Endothelial cell of umbilical vein (primary cell): ENCODE measurements at places on chromosomes 11 and 22.

GRCh38 chr11:65169164-65169641 is 830 bp upstream of the SPDYC start:
- no peaks in the 10 kb centered on the region for H3K27me3 ChIP-seq
- no peaks in the 10 kb centered on the region for H3K36me3 ChIP-seq
- peak; percentile 88 for DNase-seq
- peaks cover 15% of the 10 kb centered on the region for H3K4me1 ChIP-seq

- H3K27me3 ChIP-seq: no peaks in the 10 kb centered on the region
- H3K27ac ChIP-seq: no peak overlapping the region
- H3K4me1 ChIP-seq: peaks cover 2% of the 10 kb centered on the region
- DNase-seq: no peak
- peaks cover 11% of the 10 kb centered on the region for H3K36me3 ChIP-seq
Observed at GRCh38 chr11:118396097-118396501, 5.3 kb upstream of the ATP5MG start.

GRCh38 chr22:45314054-45314721 is 4.5 kb downstream of the FAM118A start:
- H3K27me3 ChIP-seq: no peaks in the 10 kb centered on the region
- no peak for DNase-seq
- H3K36me3 ChIP-seq: no peaks in the 10 kb centered on the region
- peaks cover 42% of the 10 kb centered on the region for H3K4me1 ChIP-seq

GRCh38 chr11:95297680-95298452 is 66.9 kb upstream of the SESN3 start:
- H3K4me1 ChIP-seq: no peaks in the 10 kb centered on the region
- H3K27me3 ChIP-seq: no peaks in the 10 kb centered on the region
- no peak overlapping the region for H3K27ac ChIP-seq
- H3K36me3 ChIP-seq: no peaks in the 10 kb centered on the region
- no peak for DNase-seq

- no peak overlapping the region for H3K27ac ChIP-seq
- no peaks in the 10 kb centered on the region for H3K27me3 ChIP-seq
- H3K36me3 ChIP-seq: peaks cover 11% of the 10 kb centered on the region
- peaks cover 46% of the 10 kb centered on the region for H3K4me1 ChIP-seq
- no peak overlapping the region for H3K4me3 ChIP-seq
Observed at GRCh38 chr11:44764583-44764982, 37.8 kb downstream of the TSPAN18 start.

DNA sequence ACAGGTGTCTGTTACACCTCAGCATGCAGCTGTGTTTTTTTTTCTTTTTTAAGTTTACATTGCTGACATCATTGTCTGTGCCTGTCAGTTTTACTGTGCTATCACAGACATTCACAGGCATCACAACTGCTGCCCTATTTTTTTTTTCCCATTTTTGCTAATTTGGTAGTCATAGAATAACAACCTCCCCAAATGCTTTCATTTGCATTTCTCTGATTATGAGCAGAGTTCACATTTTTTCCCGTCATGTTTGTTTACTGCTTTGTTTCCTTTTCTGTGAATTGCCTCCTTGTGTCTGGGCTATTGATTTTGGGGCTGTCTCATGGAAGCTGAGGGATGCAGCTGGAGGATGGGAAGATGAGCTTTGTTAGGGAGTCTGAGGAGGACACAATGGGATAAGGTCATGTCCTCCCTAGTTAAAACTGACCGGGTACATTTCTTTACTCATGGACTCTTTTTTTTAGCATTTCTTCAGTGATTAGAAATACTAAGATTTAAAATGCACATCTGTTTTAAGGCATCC is 155.1 kb downstream of the LDLRAD3 start:
- DNase-seq: no peak
- H3K27ac ChIP-seq: no peak overlapping the region
- H3K4me1 ChIP-seq: no peaks in the 10 kb centered on the region

DNA sequence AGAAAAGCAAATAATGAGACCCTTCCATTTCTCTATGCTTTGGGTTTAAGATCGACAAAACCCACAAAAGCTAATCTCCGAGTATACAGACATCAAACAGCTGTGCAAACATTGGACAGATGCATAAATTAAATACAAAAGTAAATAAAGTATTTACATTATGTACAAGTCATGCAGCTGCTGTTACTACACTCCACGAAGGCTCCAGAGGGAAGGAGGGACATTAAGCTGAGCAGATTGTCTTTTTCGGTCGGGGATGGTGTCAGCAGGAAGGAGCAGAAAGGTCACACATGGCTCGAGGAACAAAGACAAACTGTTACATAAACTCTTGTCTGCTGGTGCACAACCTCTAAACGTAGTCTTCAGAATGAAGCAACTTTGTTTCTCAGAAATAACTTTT is 88.8 kb upstream of the BARX2 start:
- DNase-seq: no peak
- H3K27me3 ChIP-seq: peaks cover 24% of the 10 kb centered on the region
- no peak overlapping the region for H3K4me3 ChIP-seq
- no peaks in the 10 kb centered on the region for H3K4me1 ChIP-seq

GRCh38 chr11:62805961-62806441 is 761 bp upstream of the NXF1 start:
- H3K27ac ChIP-seq: peak overlapping the region; percentile 25
- H3K4me1 ChIP-seq: peaks cover 22% of the 10 kb centered on the region
- no peak for DNase-seq
- peaks cover 15% of the 10 kb centered on the region for H3K36me3 ChIP-seq
- peak overlapping the region; percentile 70 for H3K4me3 ChIP-seq

DNA sequence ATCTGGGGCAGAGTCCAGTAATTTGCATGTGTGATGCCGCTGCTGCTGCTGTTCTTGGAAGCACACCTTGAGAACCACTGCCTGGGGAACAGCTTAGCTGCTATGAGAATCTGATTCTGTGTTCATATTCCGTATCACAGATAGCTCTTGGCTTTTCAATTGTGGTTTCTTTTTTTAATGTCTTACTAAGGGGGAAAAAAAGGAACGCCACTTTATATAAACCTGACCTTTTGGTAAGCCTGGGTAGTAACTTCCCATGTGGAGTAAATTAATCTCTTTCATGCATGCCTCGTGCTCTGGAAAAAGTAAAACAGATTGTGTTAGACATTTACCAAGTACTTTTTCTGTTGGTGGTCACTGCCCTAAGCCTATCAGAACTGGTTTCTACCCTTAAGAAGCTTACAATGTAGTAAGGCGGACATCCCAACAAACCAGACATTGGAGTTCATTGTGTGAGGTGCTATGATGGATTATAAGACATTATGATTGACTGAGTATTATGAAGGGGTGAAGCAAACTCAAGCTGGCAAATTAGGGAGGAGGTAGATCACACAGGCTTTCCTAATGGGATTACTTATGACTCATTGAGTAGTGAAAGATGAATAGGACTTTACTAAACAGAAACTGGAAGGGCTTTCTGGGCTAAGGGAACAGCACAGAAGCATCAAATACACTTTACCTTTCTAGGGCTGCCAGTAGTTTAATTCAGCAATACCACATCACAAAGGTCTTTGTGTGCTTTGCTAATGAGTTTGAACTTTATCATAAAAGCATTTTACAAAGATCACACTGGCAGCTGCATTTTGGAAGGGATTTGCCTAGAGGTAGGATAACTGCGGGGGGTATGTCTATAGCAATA is 64.7 kb downstream of the MAML2 start:
- DNase-seq: no peak
- peaks cover 3% of the 10 kb centered on the region for H3K4me1 ChIP-seq
- H3K36me3 ChIP-seq: no peaks in the 10 kb centered on the region
- H3K27me3 ChIP-seq: no peaks in the 10 kb centered on the region

DNA sequence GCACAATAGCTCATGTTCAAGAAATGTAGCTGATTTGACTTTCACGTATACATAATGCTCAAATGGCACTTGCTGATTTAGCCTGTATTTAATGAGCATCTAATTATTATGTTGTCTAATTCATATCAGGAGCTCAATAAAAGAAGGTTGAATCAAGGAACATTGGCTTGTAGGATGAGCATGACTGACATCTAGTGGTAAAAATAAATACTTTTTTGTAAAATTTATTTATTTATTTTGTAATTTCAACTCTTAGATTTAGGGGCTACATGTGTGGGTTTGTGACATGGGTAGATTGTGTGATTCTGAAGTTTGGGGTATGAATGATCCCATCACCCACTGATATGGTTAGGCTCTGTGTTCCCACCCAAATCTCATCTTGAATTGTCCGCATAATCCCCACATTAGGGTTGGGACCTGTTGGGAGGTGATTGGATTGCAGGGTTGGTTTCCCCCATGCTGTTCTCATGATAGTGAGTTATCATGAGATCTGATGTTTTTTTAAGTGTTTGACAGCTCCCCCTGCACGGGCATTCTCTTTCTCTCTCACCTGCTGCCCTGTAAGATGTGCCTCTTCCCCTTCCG is 1.7 kb upstream of the OR52E5 start:
- H3K36me3 ChIP-seq: no peaks in the 10 kb centered on the region
- DNase-seq: peak; percentile 32
- no peaks in the 10 kb centered on the region for H3K27me3 ChIP-seq
- no peaks in the 10 kb centered on the region for H3K4me1 ChIP-seq

- DNase-seq: no peak
- no peak overlapping the region for H3K27ac ChIP-seq
- no peak overlapping the region for H3K4me3 ChIP-seq
- H3K4me1 ChIP-seq: no peaks in the 10 kb centered on the region
- no peaks in the 10 kb centered on the region for H3K36me3 ChIP-seq
Observed at GRCh38 chr11:116249561-116249960, 523.2 kb downstream of the BUD13 start.

GRCh38 chr11:17257196-17257595 is 19.3 kb upstream of the NUCB2 start:
- no peaks in the 10 kb centered on the region for H3K4me1 ChIP-seq
- H3K27ac ChIP-seq: no peak overlapping the region
- H3K4me3 ChIP-seq: no peak overlapping the region
- no peaks in the 10 kb centered on the region for H3K27me3 ChIP-seq
- no peak for DNase-seq

GRCh38 chr22:29301716-29302401 is 4.6 kb upstream of the GAS2L1 start:
- no peak overlapping the region for H3K4me3 ChIP-seq
- no peak for DNase-seq
- no peak overlapping the region for H3K27ac ChIP-seq
- H3K4me1 ChIP-seq: no peaks in the 10 kb centered on the region
- peaks cover 33% of the 10 kb centered on the region for H3K36me3 ChIP-seq
- H3K27me3 ChIP-seq: no peaks in the 10 kb centered on the region

DNA sequence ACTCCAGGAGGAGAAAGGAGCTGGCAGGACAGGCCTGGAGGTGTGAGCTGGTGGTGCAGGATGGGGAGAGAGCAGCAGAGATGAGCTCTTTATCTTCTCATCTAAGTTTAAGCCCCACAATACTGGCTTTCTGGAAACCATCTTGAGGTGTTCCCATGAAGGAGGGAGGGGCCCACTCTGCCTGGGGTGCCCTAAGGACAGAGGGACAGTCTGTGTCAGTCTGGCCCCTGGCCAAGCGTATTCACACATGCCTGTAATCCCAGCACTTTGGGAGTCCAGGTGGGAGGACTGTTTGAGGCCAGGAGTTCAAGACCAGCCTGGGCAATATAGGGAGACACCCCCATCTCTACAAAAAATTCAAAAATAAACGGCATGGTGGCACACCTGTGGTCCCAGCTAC is 8.9 kb downstream of the SERHL2 start:
- DNase-seq: no peak
- H3K27me3 ChIP-seq: no peaks in the 10 kb centered on the region
- H3K27ac ChIP-seq: no peak overlapping the region
- no peak overlapping the region for H3K4me3 ChIP-seq

GRCh38 chr11:82767123-82767522 is 33.5 kb upstream of the FAM181B start:
- no peak for DNase-seq
- H3K36me3 ChIP-seq: no peaks in the 10 kb centered on the region
- H3K4me3 ChIP-seq: no peak overlapping the region
- H3K27me3 ChIP-seq: peaks cover 2% of the 10 kb centered on the region
- no peak overlapping the region for H3K27ac ChIP-seq

- H3K4me1 ChIP-seq: no peaks in the 10 kb centered on the region
- no peak overlapping the region for H3K27ac ChIP-seq
Observed at GRCh38 chr22:47236161-47236560, 473.7 kb downstream of the TBC1D22A start.

DNA sequence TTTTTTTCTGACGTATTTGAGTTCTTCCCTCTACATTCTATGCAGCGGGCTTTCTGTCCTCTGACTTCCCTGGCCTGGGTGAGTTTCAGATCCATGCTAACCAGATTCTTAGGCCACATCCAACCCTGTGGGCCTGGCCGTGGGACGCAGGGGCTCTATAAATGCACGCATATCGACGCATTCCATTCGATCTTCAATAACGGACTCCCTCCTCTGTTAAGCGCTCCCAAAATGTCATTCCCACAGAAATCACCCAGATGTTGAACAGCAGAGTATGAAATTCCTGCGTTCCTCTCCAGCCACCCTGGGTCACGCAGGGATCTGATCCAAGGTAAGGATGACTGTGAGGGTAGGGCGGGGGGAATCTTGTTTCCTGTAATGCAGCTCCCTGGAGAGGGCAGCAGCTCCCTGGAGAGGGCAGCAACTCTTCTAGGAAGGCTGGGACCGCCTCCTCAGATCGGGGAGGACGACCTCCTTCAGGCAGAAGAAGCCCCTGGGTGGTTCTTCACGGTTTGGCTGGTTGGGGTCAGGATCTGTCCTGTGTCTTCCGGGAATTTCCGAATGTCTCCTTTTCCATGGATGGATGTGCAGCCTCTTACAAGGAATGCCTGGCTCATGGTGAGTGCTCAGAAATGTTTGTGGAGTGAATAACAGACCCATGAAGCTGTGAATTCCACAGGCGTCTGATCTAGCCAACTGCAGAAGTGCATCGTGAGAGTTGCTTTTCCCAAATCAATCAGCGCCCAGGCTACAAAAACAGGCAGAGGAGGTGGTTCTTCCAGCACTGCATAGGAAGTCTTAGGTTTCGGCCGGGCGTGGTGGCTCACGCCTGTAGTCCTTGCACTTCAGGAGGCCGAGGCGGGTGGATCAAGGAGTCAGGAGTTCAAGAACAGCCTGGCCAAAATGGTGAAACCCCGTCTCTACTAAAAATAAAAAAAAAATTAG is 12.2 kb downstream of the MRGPRD start:
- no peak overlapping the region for H3K27ac ChIP-seq
- peaks cover 3% of the 10 kb centered on the region for H3K27me3 ChIP-seq
- H3K4me1 ChIP-seq: no peaks in the 10 kb centered on the region
- H3K36me3 ChIP-seq: no peaks in the 10 kb centered on the region
- H3K4me3 ChIP-seq: no peak overlapping the region

- no peaks in the 10 kb centered on the region for H3K36me3 ChIP-seq
- peak; percentile 91 for DNase-seq
- H3K4me1 ChIP-seq: peaks cover 6% of the 10 kb centered on the region
- peak within 1 kb of the TSS; percentile 10 for H3K4me3 ChIP-seq
- H3K27ac ChIP-seq: peak within 1 kb of the TSS; percentile 0
- no peaks in the 10 kb centered on the region for H3K27me3 ChIP-seq
Observed at GRCh38 chr11:102317099-102317767, at the start of gene BIRC3. Gene BIRC3 (plus strand): TSS chr11:102317484. CDS start chr11:102324510, 7,026 bp downstream.
